NCI-H1092 (cell line): ENCODE measurements at places on chromosomes 13 and 19.

DNA sequence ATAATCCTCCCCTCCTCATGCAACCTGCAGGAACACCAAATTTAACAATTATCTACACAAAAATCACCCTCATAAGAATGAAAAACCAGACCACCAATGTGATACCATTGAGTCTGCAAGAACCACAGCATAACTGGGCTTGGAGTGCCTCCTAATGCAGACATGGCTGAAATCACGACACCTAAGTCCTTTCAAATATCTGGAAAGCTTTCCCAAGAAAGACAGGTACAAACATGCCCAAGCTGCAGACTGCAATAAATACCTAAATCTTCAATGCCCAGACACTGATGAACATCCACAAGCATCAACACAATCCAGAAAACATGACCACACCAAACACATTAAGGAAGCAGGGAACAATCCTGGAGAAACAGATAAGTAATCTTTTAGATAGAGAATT lies 417.1 kb downstream of the LMO7 start:
- DNase-seq: no peak

DNA sequence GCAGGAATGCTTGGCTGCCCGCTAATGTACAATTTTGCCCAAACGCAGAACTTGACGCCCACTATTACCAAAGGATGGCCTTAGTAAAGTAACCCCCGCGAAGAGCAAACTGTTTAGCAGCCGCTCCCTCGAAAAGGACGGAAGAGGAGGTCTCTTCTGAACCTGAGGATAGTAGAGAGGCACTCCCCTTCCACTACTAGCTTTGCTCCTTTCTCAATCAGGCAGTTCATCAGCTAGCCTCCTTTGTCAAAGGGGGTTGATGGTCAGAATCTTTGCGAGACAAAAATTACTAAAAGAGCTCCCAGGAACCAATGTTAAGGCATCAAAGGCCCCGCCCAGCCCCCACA lies 534 bp downstream of the CAB39L start:
- DNase-seq: no peak

GRCh38 chr13:110936519-110936918 lies 21.6 kb upstream of the ANKRD10 start:
- no peak for DNase-seq

DNA sequence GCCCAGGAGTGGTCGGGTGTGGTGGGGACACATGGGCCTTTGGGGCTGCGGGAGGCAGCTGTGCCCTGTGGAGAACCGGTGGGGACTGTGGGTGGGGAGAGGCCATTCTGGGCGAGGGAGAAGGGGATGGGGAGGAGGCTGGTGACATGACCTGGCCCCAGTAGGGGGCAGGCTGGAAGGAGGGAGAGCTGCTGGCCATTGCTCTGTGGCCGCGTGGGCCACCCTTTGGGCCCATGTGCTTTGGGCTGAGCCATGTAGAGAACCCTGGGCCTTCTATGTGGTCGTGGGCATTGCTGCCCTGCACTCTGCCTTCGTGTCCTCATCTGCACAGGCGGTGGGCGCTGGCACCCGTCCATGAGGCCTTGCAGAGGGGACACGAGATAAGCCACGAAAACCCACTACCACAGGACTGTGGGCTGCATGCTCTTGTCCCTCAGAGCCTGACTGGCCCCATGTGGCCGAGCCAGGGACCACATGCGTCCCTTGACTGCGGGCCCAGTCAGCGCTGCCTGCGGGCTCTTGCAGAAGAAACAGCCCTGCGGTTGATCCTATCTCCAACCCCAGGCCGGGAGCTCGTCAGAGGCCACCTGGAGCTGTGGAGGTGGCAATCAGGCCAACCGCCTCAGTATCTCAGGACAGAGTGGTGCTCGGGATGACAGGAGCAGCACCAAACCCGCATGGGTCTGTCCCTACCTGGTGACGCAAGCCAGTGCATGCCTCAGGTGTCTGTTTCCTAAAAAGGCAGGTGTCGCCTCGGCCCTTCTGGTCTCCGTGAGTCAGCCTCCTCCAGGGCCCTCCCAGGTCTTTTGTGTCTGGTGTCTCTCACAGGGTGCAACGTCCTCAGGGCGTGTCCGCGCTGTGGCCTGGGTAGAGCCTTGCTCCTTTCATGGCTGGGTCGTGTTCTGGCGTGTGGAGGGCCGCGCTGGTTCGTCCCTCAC lies 14.3 kb downstream of the FZR1 start:
- no peak for DNase-seq

- no peak for DNase-seq
Measured at GRCh38 chr19:17418710-17419109, 1.1 kb upstream of the MVB12A start.
